ENCODE measurements at places on chromosomes 2 and 18.
A peak's percentile ranks its signal among the peaks of the same experiment; 100 is the strongest.

DNA sequence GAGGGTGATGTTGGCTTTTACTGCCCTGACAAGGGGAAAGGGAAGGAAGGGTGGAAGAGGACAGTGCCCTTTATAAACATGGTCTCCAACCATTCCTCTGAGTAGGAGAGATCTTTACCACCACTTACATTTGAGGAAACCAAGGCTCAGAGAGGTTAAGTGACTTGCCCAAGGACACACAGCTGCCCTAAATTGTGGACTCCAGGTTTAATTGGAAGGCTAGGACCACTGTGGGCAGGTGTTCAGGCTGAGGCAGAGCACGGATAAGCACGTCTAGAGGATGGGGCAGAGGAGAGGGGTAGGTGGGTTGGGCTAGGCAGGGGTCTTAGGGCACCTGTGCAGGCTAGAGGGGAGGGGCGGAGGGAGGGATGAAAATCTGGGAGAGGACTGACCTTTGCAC is 32.7 kb downstream of the INHBB start:
- DNase-seq, result no peak

DNA sequence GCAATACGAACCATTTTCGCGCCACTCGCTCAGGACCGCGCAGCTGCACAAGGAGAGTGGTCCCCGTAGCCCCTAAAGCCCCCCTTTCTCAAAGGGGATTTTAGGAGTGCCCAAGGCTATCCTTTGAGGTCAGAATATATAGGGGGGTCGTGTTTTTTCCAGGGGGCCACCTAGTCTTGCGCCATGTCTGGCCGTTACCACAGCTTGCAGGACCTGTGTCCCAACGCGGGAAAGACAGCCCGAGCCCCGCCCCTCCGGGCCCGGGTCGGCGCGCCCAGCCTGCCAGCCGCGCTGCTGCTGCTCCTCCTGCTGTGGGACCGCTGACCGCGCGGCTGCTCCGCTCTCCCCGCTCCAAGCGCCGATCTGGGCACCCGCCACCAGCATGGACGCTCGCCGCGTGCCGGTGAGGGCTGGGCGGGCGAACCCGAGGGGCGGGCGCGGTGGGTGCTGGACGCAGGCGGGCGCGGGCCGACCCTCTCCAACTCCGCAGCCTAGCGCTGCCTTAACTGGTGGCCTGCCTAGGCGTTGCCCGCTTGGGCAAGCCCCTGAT is at the start of gene CDCA7:
TSS of gene CDCA7 (plus strand) at position 291 of the 550 bp plus-strand sequence. CDS start at position 383, 92 bp downstream.
- DNase-seq, result peak; percentile 58

DNA sequence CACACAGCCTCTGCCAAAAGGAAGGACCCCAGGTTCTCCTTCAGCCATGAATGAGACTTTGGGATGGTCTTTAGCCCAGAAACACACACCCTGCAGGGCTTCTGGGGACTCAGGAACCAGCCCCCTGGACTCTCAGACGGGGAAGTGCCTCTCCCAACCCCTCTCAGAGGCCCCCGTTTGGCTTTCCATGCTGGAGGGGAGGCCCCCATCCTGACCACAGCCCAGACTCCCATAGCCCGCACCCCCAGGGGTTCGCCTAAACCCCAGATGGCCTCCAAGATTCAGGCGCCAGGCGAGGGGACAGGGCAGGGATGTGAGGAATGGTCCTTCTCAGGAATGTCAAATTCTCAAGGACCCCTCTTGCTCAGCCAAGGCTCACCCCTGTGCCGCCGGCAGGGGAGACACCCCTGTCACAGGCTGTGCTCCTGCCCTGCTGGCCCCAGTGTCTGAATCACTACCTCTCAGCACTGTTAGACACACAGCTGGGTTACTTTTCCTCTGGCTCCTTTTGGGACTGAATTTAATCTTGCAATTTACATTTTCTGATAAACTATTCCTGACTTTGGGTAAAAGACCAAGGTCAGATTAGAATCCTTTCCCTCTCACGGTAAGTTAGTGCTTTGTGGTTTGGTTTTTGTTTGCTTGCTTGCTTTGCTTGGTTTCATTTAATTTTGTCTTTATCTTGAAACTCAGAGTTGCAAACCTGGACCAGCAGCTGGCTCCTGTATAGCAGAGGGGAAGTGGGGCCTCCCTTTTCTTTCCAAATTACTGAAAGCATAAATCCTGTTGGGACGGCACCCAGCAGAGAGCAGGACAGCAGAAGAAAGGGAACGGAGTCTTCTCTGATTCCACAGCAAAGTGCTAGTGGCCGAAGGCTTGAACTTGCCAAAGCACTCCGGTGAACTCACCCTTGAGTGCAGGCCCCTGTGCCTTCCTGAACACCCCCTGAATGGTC is 198.9 kb upstream of the RAB6C start:
- DNase-seq, result no peak

GRCh38 chr2:64748561-64748960 is 94.8 kb upstream of the SERTAD2 start:
- DNase-seq, result no peak

- no peak for DNase-seq
These were observed 1.7 kb downstream of the SCN1A start for GRCh38 chr2:166126007-166126639.

GRCh38 chr2:62831729-62832128 is 126.2 kb downstream of the EHBP1 start:
- DNase-seq, result no peak

- no peak for DNase-seq
These were observed 74.2 kb upstream of the CELF4 start for GRCh38 chr18:37639846-37640245.

DNA sequence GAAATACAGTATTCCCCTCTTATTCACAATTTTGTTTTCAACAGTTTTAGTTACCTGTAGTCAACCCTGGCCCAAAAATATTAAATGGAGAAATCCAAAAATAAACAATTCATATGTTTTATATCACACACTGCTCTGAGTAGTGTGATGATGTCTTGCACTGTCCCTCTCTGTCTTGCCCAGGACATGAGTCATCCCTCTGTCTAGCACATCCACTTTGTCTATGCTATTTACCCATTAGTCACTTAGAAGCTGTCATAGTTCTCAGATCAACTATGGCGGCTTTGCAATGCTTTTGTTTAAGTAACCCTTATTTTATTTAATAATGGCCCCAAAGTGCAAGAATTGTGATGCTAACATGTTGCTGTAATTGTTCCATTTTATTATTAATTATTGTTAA is 380.6 kb upstream of the REG3G start:
- DNase-seq, result no peak

- no peak for DNase-seq
These were observed 42.1 kb upstream of the TMEM131 start for GRCh38 chr2:98037666-98038336.

DNA sequence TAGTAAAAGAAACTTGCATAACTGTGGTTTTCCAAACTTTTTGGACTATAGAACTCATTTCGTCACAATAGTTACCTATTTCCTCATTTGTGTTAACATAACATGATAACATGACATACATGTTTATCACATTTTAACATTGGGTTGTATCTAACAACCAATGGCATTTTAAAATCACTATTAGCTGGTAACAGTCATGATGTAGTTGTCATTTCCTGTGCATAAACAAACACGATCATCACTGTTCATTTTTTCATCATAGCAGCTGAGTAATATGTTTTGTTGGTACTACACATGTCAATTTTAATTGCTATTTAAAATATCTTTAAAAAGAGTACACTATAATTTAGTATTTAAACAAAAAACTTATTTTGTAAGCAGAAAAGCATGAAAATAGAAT is 402.4 kb downstream of the SATB2 start:
- DNase-seq, result no peak

DNA sequence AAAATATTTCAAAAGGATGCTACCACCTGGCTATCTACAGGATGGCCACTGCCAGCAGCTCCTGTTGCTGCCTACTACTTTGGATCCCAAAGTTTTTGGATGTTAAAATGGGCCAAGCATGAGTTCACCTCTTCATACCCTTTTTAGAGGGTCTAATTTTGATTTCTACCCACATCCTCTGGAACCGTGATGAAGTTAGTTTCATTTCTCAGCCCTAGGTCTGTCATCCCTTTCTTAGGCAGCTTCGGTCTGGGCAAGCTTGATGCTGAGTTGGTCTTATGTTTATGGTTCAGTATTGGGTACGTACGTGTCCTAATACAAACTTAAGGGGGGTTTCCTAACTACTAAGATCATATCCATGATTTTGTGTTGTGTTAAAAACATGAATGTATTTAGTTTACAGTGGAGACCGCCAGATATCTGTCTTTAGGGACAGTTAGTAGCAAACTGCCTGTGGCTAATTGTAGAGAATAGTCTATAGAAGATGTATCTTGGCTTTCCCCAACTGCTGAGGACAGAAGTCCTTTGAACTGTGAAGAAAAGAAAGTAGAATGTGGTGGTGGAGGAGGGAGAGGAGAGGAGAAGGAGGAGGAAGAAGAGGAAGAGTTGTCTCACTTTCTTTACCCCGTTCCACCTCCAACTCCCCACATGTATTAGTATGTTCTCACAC is 184.9 kb downstream of the UBE2E3 start:
- no peak for DNase-seq

DNA sequence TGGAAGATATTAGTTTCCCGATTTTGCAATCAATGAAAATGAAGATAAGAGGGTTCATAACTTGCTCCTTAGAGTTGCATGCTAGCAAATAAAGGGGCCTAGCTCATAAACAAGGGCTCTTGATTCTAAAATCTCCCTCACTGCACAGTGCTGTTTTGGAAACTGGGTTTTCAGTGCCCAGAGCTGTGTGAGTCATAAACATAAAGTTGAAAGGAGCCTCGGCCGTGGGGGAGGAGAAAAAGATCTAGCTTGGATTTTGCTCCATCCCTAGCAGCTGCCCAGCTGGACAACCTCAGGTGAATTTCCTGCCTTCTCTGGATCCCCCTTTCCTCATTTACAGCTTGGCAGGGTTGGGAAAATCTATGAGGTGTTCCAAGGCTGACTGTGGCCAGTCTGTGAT is 42.5 kb downstream of the LYPD1 start:
- DNase-seq, result no peak

- no peak for DNase-seq
These were observed 715 bp upstream of the MEMO1 start for GRCh38 chr2:32011485-32011960.

DNA sequence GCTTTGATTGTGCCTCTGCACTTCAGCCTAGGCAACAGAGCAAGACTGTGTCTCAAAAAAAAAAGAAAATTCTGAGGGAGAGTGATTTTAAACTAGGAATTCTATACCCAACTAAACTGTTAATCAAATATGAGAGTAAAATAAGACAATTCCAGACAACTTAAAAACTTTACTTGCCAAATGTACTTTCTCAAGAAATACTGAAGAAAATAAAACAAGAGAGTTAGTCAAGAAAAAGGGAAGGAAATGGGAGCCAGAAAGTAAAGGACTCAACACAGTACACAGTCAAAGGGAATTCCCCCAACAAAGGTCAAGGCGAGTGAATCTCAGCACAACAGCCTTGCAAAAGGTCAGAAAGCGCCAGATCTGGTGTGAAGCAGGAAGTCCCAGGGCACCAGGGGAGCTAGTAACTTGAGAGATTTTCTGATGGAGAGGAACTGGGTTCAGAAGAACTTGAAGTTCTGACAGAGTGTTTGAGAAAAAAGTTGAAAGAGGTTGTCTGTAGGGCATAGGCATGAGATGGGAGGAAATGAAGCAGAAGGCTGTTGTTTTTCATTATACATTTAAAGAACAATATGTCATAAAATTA is 22.6 kb upstream of the TBC1D8 start:
- DNase-seq, result no peak

GRCh38 chr2:40957508-40957907 is 505.6 kb upstream of the SLC8A1 start:
- no peak for DNase-seq

GRCh38 chr2:169778446-169778845 is 20.2 kb upstream of the SSB start:
- DNase-seq, result no peak

DNA sequence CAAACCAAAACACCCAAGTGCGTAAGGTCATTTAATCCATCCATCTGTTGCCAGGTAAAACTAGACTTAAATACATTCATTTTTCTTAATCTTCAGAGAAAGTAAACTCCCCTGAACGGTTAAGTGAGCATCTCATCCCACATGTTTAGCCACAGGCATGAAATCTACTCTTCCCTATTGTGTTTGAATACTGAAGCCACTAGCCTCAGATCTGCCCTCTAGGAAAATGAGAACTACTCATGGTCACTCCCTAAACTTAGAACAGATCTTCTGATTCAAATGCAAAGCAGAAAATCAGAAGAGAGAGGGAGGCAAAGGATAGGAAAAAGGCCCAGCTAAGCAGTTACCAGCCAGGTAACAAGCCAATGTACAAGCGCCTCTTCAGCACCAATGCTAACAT is 7.1 kb downstream of the TMEM247 start:
- DNase-seq, result no peak

DNA sequence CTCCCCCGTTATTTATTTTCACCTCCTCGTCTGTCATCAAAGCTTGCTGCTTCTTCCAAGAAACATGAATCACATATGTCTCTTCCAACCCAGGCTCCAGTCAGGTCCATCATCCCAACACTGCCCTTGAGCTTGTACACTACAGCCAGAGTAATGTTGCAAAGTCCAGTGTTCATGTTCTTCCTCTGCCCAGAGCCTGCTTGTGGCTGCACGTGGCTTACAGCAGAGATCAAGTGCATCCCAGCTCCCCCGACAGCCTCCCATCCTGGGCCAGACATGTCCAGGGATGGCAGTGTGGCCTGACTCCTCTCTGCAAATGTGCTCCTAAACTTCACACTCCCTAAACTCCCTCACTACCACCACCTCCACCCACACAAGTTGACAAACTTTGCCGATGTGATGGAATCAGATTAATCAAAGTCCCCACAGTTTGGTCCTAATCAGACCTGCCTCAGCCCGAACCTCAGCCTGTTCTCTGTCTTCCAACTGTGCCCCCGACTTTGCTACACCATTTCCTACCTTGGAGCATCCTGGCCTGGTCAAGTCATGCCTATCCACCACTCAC is 54.2 kb upstream of the MAPRE3 start:
- DNase-seq, result no peak

GRCh38 chr2:30380824-30381223 is 66.2 kb upstream of the LCLAT1 start:
- no peak for DNase-seq

- DNase-seq, result no peak
These were observed 352.0 kb downstream of the IRS1 start for GRCh38 chr2:226447338-226448300.

- no peak for DNase-seq
These were observed 60.1 kb downstream of the ARHGEF4 start for GRCh38 chr2:130896813-130897212.

DNA sequence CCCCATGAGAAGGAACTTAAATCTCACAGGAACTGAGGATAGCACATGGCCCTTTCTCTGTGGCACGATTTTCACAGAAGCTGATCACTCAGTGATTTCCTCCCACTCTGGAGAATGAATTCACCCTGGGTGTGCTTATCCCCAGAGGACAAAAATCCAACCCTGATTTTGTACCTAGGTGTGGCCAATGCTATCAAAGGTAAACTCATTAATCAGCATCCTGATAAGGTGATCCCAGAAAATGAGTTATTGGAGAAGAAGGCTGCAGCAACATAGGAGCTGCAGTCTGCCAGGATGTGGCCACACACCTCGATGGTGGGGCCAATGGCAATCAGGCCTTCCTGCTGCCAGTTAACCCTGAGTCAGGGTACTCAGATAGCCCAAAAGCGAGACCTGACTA is 8.2 kb upstream of the SULT1C2 start:
- DNase-seq, result no peak

- DNase-seq, result no peak
These were observed 16.4 kb upstream of the NFU1 start for GRCh38 chr2:69453475-69454129.

Data from NCI-H1092 (cell line).